ENCODE measurements at places on chromosomes 6 and 20.

- DNase-seq, result no peak
These were observed 451.2 kb upstream of the JAG1 start for GRCh38 chr20:11124849-11125505.

DNA sequence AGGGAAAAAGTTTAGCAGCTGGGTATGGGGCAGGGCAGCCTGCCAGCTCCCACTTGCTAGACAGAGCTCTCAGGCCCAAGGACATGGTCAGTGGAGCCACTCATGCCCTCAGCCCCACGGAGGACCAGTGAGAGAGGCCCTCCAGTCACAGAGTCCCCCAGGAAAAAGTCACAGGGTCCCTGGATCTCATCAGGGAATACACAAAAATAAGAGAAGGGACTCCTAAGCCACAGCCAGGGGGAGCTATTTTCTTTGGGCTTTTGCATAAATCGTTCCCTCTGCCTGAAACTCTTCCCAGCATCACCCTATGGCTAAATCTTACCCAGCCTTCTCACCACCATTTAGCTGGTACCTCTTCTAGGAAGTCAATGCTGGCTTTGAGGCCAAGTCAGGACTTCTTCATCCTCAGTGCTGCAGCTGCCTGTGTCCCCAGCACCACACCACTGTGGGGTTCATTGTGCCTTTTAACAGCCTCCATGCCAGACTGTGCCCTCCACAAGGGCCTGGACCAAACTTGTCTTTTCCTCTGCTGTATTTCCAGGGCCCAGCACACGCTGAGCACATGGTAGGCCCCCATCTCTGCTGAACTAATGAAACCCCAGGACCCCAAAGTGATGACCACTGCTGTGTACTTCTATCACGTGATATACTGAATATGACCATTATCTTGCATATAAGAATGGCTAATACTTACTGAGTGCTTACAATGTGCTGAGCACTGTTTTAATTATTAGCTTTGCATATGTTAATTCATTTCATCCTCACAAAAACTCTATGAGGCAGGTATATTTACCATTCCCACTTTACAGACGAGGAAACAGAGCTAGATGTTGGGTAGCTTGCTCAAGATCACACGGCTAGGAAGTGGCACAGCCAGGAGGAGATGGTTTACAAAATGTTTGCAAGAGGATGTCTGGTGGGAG, 2.0 kb downstream of the ZNF335 start:
- no peak for DNase-seq

GRCh38 chr20:24160563-24161281, 172.1 kb upstream of the GGTLC1 start:
- no peak for DNase-seq

DNA sequence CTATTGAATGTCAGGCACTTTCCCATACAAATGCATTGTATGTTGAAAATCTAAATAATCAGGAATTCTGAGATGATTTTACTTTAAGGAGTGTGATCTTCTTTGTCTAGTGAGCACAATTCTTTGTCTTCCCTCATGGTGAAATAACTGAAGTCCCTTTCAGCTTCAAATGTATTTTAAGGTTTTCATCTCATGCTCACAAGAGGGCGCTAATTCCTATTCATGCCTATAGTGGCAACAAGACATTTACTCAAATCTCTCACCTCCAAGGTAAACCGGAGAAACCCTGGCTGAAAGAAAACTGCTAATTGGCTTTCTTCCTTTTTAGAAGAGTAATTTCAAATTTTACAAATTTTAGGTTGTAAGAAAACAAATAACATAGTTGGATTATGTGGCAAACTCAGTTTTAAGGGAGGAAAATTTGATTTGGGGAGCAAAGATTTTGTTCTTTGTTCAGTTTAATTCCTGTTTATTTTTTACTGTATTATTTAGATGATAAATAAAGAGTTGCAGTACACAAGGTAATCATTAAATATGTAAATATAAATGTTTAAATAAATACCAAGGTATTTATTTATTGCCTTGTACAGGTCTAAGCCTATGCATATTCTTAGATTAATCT, 69.1 kb downstream of the SLC35F1 start:
- DNase-seq, result no peak

DNA sequence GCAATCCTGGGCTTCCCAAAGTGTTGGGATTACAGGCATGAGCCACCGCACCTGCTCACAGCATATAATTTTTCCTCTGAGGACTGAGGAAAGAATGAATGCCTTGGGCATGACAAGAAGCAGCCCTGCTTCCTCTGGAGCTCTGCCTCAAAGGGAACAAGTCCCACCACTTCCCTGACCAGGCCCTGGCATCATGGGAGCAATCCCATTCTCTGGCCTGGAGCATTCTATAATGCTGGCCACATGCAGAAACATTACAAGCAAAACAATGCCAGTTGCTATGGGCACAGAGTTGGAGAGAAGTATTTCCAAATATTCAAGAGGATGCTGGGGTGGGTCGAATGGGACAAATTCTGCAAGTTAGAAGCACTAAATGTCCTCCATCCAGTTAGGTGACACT, 41.5 kb upstream of the ARMH2 start:
- no peak for DNase-seq

GRCh38 chr6:43703512-43704429, 16.2 kb upstream of the MRPS18A start:
- DNase-seq, result no peak

GRCh38 chr6:45424451-45424861, 46.7 kb upstream of the SUPT3H start:
- DNase-seq, result no peak

- no peak for DNase-seq
These were observed 61.2 kb downstream of the VAPB start for GRCh38 chr20:58450254-58450653.

DNA sequence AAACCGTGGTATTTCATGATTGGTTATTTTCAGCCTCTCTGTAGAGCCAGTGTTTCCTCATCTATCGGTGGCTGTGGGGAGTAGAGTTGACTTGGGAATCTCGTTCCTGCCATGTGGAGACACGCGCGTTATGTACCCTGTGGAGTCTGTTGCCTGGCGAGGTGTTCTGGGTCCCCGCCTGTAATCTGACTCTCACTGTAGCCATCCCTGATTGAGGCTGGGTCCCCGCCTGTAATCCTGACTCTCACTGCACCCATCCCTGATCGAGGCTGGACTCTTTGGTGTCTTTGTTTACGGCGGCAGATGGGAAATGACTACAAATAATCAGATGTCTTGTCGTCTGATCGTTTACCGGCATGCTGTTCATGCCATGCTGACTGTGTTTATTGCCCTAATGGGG, 153.9 kb downstream of the DTNBP1 start:
- DNase-seq, result no peak

DNA sequence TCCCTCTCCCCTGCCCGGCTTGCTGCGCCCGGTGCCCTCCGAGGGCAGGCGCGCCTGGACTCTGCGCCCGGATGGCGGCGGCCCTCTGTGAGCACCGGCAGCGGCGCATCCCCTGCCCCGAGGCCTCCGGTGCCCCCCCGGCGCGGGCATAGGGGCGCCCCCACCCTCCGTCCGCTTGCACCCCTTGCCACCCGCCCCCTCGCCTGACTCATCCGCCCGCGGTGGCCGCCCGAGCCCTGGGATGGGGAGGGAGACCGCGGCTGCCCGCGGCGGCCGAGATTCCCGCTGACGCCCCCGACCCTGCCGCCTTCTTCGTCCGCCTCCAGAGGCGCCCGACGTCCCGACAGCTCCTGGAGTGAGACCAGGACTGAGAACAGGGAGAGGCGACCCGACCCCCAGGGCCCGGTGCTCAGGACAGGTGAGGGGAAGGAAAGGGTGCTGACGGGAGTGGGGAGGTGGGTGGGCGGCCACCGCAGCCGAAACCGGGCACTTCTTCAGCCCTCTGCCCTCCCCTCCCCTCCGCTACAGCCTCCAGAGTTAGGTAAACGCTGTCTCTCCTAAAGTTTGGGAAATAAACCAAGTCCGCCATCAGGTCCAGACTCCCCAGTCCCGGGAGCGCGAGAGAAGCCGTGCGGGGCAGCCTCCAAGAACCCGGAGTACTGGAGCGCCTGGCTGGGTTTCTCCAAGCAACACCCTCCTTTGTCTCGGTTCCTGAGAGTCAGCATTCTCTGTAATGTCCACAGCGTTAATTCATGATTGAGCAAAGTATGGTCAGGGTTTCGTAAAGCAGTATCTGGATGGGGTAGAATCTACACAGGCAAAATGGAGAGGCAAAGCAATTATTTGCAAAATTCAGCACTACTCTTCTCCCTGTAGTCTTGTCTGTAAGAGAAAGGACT, 539 bp downstream of the TMEM200A start:
- no peak for DNase-seq

- no peak for DNase-seq
These were observed 86.8 kb upstream of the SHLD1 start for GRCh38 chr20:5663396-5663795.

DNA sequence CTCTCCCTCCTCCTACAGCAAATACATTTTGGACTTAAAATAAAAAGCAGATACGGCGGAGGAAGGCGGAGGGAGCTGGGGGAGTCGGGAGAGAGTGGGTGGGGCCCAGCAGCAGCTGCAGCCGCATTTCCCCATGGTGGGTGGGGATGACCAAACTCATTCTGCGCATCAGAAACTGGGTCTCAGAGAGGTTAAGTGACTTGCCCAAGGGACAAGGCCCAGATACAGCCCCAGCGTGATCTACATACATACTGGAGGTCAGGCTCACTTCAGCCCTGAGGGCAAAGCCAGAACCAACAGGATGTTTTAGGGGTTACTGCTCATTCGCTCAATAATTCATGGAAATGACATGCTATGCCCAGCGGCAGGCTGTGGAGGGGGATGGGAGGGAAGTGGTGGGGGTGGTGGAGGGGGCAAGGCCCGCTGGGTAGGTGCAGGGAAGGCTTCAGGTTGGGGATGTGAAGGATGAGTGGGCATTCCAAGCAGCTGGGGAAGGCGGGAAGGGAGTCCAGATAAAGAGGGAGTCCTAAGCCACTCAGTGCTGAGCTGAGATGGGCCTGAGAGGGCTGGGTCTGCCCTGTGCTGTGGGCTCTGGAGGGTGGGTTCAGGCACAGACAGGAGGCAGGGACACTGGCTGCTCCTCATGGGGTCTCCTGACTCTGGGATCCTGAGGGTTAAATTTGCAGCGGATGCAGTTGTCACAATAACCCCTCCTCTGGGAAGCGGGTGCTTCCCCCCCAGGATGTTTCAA, 31.0 kb downstream of the DLGAP4 start:
- no peak for DNase-seq

DNA sequence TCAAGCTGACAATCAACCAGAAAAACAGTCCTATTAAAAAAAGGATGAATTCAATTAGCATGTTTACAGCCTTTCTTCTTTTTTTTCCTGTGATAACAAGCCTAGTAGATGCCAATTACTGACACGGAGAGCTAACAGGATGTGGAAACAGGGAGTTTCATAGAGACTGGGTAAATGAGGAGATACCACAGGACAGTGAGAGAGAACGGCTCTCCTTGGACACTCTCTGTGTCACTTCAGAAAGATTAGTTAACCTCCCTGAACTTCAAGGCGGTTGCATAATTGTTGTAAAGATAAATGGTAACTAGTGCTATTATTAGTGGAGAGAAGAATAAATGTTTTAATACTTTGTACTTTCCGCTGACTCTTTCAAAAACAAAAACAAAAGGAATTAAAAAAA, 14.8 kb downstream of the SLC17A5 start:
- DNase-seq, result no peak

- DNase-seq, result no peak
These were observed 23.4 kb downstream of the MGME1 start for GRCh38 chr20:17992224-17992637.

- DNase-seq, result no peak
These were observed 79.4 kb downstream of the LIN28B start for GRCh38 chr6:105036351-105036750.

DNA sequence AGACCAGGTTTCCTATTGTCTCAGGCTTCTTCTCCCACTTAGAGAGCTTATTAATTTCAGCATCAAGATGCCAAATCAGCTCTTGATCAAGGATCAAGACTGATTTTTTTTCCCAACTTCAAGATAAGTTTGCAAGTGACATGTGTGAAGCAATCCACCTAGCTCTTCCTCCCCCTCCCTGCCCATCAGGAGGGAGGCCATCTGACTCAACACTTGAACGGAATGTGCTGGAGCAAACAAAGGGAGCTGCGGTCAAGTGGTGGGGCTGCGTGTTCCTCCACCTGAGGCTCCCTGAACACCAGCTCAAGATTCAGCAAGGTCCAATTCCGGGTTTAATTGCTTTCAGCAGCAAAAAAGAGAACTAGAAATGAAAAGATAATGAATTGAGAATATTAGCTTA, 38.7 kb downstream of the TTI1 start:
- no peak for DNase-seq

- DNase-seq, result no peak
These were observed 87.4 kb downstream of the ZHX3 start for GRCh38 chr20:41230136-41230535.

- no peak for DNase-seq
These were observed 39.3 kb downstream of the DTNBP1 start for GRCh38 chr6:15623276-15624116.

DNA sequence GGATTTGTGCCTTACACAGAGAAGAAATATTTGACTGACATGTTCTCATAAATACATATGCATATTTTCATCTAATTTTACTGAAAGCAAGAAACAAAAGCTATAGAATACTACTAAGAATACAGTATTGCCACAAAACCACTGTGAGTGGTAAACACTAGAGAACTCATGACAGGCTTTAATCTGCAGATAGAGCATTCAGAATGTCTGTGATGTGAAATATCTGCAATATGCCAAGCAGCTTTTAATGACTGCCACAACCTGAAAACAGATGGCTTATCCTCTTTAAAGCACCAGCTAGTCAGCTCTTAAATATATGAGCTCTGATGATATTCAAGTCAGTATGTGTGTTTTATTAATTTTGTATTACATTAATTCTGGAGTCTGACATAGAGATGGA, 3.4 kb downstream of the NAPB start:
- no peak for DNase-seq

DNA sequence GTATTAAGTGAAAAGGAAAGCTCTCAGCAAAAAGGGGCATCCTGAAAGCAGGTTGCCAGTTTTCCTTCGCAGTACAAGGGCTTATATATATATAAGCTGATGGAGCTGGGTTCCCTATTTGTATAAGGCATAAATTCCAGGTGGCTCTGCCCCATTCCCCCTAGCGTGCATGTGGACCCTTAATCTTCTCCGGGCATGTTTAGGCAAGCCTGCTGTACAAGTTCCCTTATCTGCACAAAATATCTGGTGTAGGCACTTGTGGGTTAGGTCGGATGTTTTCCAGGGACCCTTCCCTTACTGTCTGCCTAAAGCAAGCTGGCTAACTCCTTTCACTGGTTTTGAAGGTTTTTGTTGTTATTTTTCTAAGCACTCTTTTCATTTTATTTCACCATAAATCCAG, 140.7 kb downstream of the FUT9 start:
- DNase-seq, result no peak

GRCh38 chr6:106084106-106084988, 1.8 kb upstream of the PRDM1 start:
- DNase-seq, result no peak

GRCh38 chr20:2331901-2332565, 36.2 kb downstream of the TGM3 start:
- DNase-seq, result no peak

- no peak for DNase-seq
These were observed 30.9 kb upstream of the E2F3 start for GRCh38 chr6:20370801-20371200.

- no peak for DNase-seq
These were observed 5.7 kb upstream of the KCNK15 start for GRCh38 chr20:44739942-44740341.
